ENCODE measurements at places on chromosomes 13 and 19.

DNA sequence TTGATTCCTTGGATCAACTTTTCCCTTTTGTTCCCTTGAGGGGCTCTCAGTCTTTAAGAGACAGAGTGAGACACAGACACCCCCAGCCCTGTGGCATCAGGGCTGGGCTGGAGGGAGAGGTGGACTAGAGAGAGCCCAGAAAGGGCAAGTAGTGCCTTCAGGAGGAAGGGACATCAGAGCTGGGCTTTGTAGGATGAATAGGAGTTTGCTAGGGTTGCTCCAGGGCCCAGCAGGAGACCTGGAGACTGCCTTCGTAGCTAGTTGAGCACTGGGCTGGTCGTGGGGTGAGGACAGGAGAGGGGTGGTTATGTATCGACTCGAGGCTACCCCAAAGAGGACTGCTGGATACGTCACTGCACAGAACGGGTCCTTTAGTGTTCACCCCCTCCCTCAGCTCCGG is 5.4 kb downstream of the MAP1S start:
- no peak for DNase-seq

DNA sequence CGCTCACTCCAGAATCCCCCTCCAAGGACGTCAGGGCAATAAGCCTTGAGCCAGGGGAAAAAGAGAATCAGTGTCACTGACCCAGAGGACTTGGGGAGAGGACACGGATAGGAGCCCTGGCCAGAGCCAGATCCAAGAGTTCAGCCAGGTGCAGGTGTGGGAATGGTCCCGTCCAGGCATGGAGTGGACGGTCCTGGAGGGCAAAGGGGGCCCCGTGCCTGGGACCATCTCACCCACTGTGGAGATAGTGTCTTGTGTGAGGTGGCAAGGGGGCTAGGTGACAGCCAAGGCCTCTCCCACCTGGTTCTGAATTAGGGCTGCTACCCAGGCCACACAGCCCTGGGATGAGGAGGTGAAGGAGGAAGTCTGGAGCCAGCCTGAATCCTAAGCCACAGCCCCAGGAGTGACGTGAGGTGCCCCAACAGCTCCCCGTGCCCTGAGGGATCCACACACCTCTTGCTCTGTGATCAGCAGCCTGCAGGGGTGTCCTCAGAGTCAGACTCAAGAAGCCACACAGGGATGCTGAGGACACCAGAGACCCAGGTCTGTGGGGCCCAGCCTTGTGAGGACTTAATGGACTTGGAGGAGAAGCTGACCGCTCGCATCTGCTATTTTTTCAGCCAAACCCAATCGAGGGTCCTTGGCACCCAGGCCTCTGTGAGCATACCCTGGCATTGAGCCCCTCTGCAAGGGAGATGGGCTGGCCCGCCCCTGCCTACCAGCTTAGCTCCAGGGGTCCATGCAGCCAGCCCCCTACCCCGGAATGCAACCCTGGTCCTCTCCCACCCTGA is 16.4 kb upstream of the ZNF14 start:
- no peak for DNase-seq

- DNase-seq, result no peak
Observed at GRCh38 chr19:14439014-14439413, 5.9 kb downstream of the PKN1 start.

DNA sequence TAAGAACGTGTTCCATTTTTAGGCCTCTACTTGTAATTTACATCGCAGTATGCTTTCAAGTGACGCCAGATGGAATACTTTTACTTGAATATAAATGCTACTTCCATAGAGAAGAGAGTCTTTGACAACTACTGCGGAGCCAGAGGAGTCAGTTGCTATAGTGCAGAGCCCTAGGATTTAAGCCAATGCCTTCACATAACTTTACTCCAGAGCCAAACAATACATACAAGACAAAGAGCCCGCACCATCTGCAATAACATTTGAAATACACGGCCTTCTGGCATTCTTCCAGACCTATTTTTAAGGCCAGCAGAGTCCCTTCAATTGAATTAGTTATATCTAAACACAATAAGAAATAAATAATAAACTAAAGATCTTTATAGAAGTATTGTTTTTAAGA is 59.4 kb downstream of the XPO4 start:
- DNase-seq, result no peak

DNA sequence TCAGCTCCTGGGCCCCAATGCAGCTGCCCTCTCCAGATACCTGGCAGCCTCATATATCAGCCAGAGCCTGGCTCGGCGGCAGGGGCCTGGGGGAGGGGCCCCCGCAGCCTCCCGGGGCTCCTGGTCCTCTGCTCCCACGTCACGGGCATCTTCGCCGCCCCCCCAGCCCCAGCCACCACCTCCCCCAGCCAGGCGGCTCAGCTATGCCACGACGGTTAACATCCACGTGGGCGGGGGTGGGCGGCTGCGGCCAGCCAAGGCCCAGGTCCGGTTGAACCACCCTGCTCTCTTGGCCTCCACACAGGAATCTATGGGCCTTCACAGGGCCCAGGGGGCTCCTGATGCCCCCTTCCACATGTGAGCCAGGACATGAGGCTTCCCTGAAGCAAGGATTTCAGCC is 10.8 kb downstream of the RPS16 start:
- DNase-seq, result no peak

DNA sequence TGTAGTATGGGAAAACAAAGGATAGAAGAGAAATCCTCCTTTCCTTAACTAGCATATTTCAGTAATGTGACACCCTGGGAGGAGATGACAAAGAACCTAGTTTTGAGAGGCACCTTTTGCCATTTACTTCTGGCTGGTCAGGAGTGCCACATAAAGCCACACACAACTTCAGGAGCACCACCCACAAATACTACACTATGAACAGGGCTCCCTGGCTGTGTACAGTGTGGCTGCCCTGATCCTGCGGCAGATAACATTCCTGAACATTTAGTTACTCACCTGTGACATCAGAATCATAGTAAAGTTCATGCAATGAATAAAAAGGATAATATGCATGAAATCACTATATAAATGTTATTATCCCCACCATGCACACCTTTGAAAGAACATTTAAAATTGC is 17.4 kb upstream of the IRS2 start:
- no peak for DNase-seq

DNA sequence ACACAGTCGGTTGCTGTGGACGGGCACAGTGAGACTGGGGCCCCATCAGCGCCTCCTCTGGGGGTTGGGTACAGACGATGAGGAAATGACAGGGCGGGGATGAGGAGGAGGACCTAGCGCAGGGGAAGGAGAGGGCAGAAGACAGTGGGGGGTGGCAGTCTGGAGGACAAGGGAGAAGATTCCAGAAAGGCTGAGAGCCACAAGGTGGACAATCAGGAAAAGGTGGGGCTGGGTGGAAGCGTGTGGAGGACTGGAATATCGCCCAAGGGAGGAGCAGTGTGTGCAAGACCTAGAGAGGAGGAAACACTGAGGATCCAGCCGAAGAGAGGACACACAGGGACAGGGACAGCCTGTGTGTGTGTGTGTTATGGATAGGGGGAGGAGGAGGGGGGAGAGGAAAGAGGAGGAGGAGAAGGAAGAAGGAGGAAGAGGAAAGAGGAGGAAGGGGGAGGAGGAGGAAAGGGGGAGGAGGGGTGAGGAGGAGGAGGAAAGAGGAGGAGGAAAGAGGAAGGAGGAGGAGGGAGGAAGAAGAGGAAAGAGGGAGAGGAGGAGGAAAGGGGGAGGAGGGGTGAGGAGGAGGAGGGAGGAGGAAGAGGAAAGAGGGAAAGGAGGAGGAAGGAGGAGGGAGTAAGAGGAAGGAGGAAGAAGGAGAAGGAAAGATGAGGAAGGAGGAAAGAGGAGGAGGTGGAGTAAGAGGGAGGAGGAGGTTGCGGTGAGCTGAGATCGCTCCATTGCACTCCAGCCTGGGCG is 15.8 kb upstream of the GARIN5A start:
- no peak for DNase-seq

- no peak for DNase-seq
Observed at GRCh38 chr19:13102666-13103580, at the start of gene LYL1. Gene LYL1 (minus strand): TSS chr19:13102858. CDS start chr19:13101171, 1,687 bp downstream.

GRCh38 chr13:46114613-46115012 is 9.8 kb upstream of the CPB2 start:
- DNase-seq, result no peak

- no peak for DNase-seq
Observed at GRCh38 chr13:91349992-91350911, 2.8 kb downstream of the MIR17HG start.

DNA sequence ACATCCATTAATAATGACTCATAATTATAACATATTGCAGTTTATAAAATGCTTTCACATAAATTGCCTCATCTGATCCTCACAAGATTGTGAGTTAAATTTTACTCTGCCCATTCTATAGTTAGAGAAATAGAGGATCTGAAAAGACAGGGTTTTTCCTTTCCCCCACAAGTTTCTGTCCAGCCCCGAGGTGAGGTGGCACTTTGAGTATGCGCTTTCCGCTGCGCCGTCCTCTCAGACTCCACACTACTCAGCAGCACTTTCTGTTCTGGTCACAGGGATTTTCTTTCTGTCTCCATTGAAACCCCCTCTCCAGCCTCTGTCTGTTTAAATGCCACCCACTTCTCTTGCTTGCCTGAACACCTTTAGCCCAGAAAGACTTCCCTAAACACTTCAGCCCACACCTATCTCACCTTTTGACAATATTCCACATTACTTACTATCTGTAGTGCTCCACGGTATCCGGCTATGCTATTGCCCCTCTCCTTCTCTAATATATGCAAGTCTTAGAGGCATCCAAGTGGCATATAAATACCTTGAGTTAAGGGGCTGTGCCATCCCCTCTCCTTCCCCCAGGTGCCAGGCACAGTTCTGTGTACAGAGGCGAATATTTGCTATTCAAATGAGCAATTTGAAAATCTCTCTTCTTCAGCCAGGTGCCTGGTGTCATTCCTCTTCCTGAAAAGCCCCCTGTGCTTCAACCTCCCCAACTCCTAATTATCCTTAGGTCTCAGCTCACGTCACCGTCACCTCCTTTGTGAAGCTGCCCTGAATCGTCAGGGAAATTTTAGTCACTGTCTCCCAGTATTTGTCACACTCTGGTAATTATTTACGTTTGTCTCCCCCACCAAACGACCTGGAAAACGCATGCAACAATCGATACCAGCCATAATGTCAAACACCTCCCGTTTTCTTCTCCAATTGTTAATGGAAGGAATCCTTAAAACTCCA is 268.7 kb downstream of the NHLRC3 start:
- no peak for DNase-seq

DNA sequence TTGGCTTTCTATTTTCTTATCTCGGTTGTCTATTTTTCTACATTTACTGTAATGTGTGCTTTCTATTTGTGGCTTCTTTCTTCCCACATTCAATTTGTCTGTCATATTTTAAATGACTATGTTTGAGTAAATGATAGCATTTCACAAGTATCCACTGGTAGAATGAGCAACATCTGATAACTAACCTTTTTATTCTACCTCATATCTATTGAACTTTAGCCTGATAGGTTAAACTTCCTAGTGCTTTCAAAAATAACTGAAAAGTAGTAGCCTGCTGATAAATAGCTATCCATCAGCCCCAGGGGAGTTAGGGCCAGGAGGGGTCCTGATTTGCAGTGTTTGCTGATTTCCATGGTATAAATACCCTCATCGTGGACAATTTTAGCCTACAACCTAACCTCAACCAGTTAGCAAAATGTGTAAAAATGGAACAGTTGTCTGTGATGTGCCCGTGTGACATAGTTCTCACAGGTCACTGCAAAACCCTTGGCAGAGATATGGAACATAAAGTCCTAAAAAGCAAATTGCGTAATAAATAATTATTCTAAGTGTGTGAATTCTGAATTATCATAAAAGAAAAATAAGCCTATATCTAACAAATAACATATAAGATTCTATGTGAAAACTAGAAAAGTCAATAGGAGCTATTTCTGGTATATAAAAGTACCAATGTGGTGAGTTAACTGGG is 32.1 kb downstream of the KCTD12 start:
- no peak for DNase-seq

GRCh38 chr19:771332-771785 is 20.4 kb downstream of the MISP start:
- no peak for DNase-seq

DNA sequence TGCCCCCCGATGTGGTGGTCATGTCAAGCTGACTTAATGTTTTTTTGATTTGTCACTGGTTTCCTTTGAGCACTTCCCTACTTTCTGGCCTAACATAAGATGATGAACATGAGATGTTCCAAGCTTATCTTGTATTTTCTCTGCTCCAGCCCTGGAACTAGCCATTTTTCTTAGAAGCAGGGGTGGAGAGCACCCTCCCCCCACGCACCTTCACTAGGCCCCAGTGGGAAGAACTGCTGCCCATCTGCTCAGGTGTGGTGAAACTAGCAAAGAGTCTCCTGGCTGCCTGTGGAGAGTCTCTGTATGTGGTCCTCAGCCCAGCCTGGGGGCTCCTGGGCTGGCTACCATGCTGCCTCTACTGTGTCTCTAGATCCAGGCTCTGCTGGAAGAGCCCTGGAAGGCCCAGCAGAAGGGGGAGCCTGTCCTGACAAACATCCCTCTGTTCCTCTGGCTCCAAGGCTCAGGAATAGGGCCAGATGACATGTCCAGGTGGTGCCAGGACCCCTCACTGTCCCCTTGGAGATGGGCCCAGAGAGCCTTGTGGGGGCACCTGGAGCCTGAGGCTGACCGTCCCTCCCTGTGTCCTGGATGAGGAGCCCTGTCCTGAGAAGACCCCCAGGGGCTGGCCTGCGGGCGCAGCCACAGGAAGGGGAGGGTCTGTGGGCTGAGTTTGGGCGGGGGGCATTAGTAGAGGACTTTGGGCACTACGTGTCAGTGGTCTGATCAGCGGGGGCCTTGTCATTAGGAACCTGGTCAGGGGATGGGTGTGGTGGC is 4.8 kb upstream of the ZNF14 start:
- no peak for DNase-seq

- DNase-seq, result no peak
Observed at GRCh38 chr13:101614491-101614890, 162.0 kb downstream of the ITGBL1 start.

- DNase-seq, result no peak
Observed at GRCh38 chr13:73367886-73368285, 309.1 kb downstream of the KLF5 start.

DNA sequence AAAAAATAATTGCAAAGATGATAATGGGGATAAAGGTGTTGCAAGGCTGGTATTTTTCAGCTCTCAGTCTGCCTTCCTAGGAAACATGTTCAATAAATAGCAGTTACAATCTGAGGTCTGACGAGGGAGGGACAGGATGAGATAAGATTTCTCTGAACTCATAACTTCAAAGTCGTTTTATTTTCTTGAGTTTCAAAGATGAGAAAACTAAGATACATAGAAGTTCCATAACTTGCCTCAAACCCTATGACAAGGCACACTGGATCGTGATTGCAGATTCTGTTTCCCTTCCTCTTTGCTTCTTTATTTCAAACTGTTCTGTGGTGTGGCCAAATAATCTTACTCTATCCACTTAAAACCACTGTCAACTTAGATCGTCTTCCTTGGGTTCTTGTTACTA is 327.2 kb downstream of the GPC5 start:
- no peak for DNase-seq

DNA sequence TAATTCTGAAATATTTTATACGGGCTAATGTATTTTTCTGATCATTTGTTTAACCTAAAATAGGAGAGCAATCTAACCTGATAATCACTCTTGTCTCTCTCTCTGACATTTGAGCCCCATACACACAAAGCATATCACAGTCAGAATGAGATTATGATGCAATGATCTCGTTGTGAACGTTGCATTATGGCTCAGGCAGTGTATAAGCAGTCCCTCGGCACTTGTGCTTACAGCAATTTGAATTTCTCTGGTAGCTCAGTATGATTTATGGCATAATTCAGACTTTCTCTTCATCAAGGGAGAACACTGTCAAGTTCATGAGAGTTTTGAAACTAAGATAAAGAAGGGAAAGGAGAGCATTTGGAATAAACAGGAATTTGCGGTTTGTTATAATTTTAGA is 256.1 kb downstream of the DACH1 start:
- DNase-seq, result no peak
